T-helper 17 cell (primary cell): ENCODE measurements at places on chromosomes 16 and 17. TPM values are rescaled to one million over a fixed set of nuclear protein-coding genes. Genes with fewer than 3 reads are reported as not detected.
A peak's percentile ranks its signal among the peaks of the same experiment; 100 is the strongest.

- DNase-seq = no peak
Measured at GRCh38 chr16:47938272-47938671, 217.5 kb downstream of the ABCC12 start.

- peak; percentile 42 for DNase-seq
Measured at GRCh38 chr17:50949989-50950877, 84.1 kb upstream of the TOB1 start.

- DNase-seq = no peak
Measured at GRCh38 chr16:57262841-57263540, 17.9 kb downstream of the ARL2BP start.

- no peak for DNase-seq
Measured at GRCh38 chr17:73760439-73760758, 116.2 kb upstream of the SDK2 start.

DNA sequence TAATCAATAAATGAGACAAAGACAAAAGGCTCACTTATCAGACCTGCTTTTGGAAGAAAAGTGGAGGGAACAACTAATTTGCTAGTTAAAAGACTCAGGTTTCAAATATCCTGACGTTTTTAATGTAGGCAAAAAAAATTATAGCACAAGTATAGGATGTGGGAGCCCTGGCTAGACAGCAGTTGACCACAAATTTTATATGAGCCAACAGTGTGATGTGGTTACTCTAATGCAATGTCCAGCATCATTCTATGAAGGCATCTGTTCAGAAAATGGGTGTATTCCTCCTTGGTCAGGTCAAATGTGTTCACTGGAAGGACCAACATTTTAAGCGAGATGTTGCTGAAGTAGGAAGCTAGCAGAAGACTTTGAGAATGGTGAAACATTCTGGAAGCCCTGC is 237.4 kb downstream of the MAP2K6 start:
- DNase-seq = no peak

- no peak for DNase-seq
Measured at GRCh38 chr16:77410449-77410848, 24.4 kb downstream of the ADAMTS18 start.

GRCh38 chr17:67165201-67165600 is 79.8 kb downstream of the HELZ start:
- no peak for DNase-seq

- no peak for DNase-seq
Measured at GRCh38 chr16:48930951-48931553, 321.1 kb upstream of the N4BP1 start.

DNA sequence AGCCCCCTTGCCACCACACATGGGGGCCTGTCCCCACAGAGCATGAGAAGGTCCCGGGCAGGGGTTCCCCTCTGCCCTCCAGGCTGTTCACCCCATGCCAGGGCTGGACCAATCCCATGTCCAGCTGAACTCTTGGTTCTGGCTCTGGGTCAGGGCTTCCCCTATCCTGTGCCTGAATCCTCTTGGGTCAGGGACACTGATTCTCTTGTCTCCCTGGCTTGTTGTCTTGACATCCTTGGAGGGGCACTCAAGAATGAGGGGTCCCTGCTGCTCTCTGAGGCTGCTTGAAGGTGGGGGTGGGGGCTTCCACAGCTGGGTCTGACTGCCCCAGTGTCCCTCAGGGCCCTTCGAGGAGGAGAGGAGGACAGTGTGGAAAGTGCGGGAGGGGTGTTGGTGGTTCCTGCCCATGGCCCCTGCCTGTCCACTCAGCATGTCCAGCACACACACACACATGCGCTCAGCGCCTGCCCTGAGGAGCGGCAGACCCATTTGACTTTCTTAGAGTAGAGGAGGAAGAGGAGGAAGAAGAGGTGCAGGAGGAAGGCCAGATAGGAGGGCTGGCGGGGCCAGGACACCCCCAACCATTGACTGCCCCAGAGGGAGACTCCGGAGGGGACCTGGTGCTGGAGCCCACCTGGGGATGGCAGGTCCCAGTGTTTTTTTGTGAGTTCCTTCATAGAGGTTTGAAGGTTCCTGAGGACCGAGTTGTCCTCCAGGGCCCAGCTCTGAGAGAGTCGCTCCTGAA is 47.0 kb downstream of the TNFRSF13B start:
- no peak for DNase-seq

DNA sequence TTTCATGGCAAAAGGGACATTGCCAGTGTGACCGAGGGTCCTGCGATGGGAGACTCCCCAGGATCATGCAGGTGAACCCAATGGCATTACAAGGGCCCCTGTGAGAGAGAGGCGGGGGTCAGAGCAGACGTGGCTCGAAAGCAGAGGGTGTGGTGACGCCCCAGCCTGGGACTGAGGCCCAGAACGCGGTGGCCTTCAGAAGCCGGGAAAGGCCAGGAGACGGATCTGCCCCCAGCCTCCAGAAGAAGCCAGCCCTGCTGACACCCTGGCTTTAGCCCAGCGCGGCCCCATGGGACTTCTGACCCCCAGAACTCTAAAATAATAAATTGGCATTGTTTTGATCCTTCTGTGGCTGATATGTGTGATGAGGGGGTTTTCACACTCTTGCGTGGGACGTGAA is 17.4 kb upstream of the ENPP7 start:
- no peak for DNase-seq

- DNase-seq = no peak
Measured at GRCh38 chr17:61217878-61218437, 181.7 kb upstream of the TBX2 start.

GRCh38 chr17:67132366-67132765 is 88.0 kb downstream of the CACNG1 start:
- DNase-seq = no peak

- DNase-seq = no peak
Measured at GRCh38 chr17:27878776-27879562, 14.2 kb downstream of the LYRM9 start.

DNA sequence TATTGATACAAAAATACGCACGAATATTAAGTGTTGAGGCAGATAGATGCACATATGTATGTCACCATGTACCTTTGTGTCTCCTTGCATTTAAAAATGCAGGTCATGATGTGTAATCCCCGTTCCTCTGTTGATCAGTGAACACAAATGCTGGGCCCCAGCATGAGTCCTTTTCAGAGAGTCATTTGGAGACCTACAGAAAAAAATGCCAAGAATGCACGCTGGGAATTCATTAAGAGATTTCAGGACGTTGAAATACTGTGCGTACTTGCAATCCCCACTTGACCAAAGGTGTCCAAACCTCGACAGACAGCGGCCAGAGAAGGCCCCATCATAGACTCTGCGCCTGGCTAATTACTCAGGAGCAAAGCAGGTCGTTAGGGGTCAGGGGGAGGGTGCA is 496.0 kb downstream of the MAF start:
- DNase-seq = no peak

Gene CTRB2
- not detected for total RNA-seq

- DNase-seq = no peak
Measured at GRCh38 chr17:38980490-38981217, 13.5 kb upstream of the FBXO47 start.
